A549 treated with dexamethasone at 1 μM for 4 hours (cell line): ENCODE measurements at places on chromosomes 16 and 17. TPM values are rescaled to one million over a fixed set of nuclear protein-coding genes. Genes with fewer than 3 reads are reported as not detected.

Gene PTX4
- total RNA-seq, result not detected in 5 replicates

Gene FOXF1
- 0.02 to 0.03 TPM in 2 of 5 replicates, not detected in the others for total RNA-seq

Gene C16orf92
- not detected in 5 replicates for total RNA-seq

Gene KRTAP3-1
- not detected in 5 replicates for total RNA-seq

Gene KRTAP4-6
- not detected in 5 replicates for total RNA-seq

Gene NXPH3
- 1.4 to 1.9 TPM (median 1.6 TPM) in 5 replicates for total RNA-seq

Gene EXOC3L1
- total RNA-seq, result 0.05 to 0.21 TPM (median 0.06 TPM) in 5 replicates

Gene RAC3
- total RNA-seq, result 26.3 to 41.3 TPM (median 39.9 TPM) in 5 replicates

Gene MYL4
- total RNA-seq, result 0.15 to 0.24 TPM (median 0.22 TPM) in 3 of 5 replicates, not detected in the others

Gene PPM1E
- total RNA-seq, result 0.02 to 0.09 TPM (median 0.06 TPM) in 5 replicates

Gene CFAP119
- 3.1 to 8.7 TPM (median 7.5 TPM) in 5 replicates for total RNA-seq

Gene SLC5A11
- 0.23 to 0.52 TPM (median 0.27 TPM) in 5 replicates for total RNA-seq

Gene KRT27
- total RNA-seq, result 0.18 TPM in 1 of 5 replicates, not detected in the others

Gene TNK1
- 1.1 to 1.5 TPM (median 1.3 TPM) in 5 replicates for total RNA-seq

Gene FN3KRP
- 70.4 to 72.5 TPM (median 72.2 TPM) in 5 replicates for total RNA-seq

Gene KRTAP3-2
- total RNA-seq, result 0.16 to 0.41 TPM (median 0.28 TPM) in 4 of 5 replicates, not detected in the other

Gene HIC1
- total RNA-seq, result 0.56 to 1.8 TPM (median 1.5 TPM) in 5 replicates

Gene TBC1D3H
- total RNA-seq, result not detected in 5 replicates

Gene SCIMP
- total RNA-seq, result not detected in 5 replicates

Gene DNAI2
- not detected in 5 replicates for total RNA-seq

Gene TRPV2
- total RNA-seq, result 0.27 to 0.70 TPM (median 0.55 TPM) in 5 replicates

Gene TLCD2
- 1.5 to 2.8 TPM (median 2.2 TPM) in 5 replicates for total RNA-seq

Gene KRTAP4-9
- total RNA-seq, result not detected in 5 replicates

Gene EVPLL
- not detected in 5 replicates for total RNA-seq

Gene AATK
- 0.19 to 0.69 TPM (median 0.45 TPM) in 5 replicates for total RNA-seq

Gene CRYBA1
- not detected in 5 replicates for total RNA-seq
